Activated CD4-positive, CD25-positive, alpha-beta regulatory T cell (primary cell): ENCODE measurements at places on chromosomes 1 and 21.
A peak's percentile ranks its signal among the peaks of the same experiment; 100 is the strongest.

GRCh38 chr1:222919478-222919865 is 104.6 kb downstream of the DISP1 start:
- no peak for DNase-seq

- DNase-seq: no peak
These were observed 17.1 kb downstream of the ABCG1 start for GRCh38 chr21:42236014-42236413.

GRCh38 chr1:51837243-51837642 is 41.3 kb downstream of the NRDC start:
- DNase-seq: no peak

DNA sequence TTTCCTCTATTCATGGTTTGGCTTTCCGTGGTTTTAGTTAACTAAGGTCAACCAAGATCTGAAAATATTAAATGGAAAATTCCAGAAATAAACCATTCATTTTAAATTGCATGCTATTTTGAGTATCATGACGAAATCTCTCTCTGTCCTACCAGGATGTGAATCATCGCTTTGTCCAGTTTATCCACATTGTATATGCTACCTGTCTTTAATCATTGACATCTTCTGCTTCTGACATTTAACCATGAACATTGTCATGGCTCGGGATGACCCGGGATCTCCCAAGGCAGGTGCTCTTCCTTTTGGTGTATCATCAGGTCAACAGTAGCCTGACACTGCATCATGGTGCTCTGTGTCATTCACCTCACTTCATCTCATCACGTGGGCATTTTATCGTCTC is 125.5 kb upstream of the HNRNPU start:
- DNase-seq: no peak

- DNase-seq: no peak
These were observed 249.1 kb upstream of the PTBP2 start for GRCh38 chr1:96472471-96472870.

GRCh38 chr1:55059302-55060132 is 20.2 kb downstream of the PCSK9 start:
- no peak for DNase-seq

- no peak for DNase-seq
These were observed 89.8 kb downstream of the OLFML2B start for GRCh38 chr1:161933592-161934588.

GRCh38 chr1:64320470-64320869 is 117.0 kb downstream of the UBE2U start:
- DNase-seq: no peak

GRCh38 chr1:48450505-48450904 is 21.5 kb downstream of the SPATA6 start:
- DNase-seq: no peak

- DNase-seq: no peak
These were observed 75.9 kb downstream of the HLX start for GRCh38 chr1:220955116-220955515.

DNA sequence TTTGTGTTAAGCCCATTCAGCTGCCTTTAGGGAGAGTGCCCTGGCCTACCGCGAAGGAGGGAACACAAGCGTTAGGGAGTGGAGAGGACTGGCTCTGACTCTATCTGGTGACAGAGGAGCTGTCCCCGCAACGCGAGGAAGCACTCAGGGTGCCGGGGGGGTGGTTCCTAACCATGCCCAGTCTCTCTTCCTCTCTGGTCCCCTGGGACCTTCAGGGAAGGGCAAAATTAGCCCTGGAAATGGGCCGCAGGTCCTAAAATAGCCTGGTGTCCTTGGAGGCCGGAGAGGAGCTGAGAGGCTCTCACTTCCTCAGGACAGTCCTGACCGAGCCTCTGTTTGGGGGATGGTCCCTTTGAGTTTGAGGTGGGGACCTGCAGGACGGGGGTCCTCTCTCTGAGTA is 5.8 kb downstream of the SLC45A1 start:
- DNase-seq: no peak

GRCh38 chr1:103156966-103157365 is 48.6 kb upstream of the COL11A1 start:
- DNase-seq: no peak

DNA sequence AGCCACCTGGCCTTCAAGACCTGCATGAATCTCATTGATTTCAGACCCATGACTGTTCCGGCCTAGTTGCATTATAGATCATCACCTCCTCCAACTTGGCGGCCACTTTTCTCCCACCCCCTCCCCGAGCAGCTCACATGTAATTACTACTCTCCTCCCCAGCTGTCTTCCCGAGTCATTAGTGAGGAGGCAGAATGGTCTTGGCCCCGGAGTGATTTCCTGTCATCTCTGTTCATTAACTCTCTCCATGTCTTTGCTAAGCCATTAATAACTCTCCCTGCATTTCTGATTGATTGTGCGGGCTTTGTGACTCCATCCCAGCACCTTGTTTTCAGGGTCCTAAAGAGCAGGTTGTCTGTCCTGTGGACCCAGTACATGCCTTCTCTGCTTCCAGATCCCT is 75.6 kb upstream of the CNTN2 start:
- DNase-seq: no peak

DNA sequence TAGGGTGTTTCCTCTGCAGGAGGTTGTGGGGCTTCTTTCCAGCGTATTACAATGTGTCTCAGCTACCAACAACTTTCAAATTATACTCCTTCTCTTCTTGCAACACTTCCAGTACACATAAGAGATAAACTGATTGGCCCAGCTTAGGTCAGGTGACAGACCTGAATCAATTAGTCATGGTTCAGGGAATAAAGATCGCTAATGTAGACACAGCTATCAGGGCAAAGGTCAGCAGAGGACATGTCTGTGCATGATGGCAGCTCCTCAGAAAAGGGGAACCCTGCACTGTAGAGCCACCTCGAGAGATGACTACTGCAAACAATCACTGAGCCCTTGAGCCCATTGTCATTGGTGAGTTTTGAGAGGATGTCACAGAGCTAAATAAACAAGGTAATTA is 36.8 kb upstream of the PKN2 start:
- DNase-seq: no peak

DNA sequence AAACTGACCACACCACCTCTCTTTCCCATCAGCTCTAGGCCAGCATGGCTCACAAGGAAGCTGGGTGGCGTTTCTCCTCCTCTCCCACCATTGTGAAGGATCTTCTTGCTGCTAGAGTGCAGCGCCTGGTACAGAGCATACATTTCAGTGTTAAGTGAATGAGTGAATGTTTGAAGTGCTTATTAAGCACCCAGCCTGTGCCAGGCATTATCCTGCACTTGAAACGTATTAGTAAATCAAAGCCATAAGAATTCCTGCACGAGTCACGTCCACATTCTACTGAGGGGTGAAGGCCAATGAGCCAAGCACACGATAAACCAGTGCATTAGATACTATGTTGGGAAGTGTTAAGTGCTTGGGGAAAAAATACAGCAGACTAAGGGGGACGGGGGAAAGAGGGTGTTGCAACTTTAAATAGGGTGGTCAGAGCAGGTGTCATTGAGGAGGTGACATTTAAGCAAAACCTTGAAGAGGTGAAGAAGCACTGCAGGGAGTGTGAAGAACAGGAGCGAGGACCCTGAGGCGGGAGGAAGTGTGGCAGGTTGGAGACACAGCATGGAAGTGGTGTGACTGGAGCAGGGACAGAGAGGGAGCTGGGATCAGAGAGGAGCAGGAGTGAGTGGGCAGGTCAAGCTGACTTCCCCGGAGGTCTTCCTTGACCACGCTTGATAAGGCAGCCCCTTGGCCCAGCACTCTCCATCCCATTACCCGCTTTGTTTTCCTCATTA is 48.5 kb upstream of the LRRN2 start:
- DNase-seq: no peak

GRCh38 chr1:85344256-85344694 is 67.8 kb upstream of the BCL10 start:
- no peak for DNase-seq

- DNase-seq: peak; percentile 42
These were observed 300 bp downstream of the USP24 start for GRCh38 chr1:55214934-55215193.

DNA sequence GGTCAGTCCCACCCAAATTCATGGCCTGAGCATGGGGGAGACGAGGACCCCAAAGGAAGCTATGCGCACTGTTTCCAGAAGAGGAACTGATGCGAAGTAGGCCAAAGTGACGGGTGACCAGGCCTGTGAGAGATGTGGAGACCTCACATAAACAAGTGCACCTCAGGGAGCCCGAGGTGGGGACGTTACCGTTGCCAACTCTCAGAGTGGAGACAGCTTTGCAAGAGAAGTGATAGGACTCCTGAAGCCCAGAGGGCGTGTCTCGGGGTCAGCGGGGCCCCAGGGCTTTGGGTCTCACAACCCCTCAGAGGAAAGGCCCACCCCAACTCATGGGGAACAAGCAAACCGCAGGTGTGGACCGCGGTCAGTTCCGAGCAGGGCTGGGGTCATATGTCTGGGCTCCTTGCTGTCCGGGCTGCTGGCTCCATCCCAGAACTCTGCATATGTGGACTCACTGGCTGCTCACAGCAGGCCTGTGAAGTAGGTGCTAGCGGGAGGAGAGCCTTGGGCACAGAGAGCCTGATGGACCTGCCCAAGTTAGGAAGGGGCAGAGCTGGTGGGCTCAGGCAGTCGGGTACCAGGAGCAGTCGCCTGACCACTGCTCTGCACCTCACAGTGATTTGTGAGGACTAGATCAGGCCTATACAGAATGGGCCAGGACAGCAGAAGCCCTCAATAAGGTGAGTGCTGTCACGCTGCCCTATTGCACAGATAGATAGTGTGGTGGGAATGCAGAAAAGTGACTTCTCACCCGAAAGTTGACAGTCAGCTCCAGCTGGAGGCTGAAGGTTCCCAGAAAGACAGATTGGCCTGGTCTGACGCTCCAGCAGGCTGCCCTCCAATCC is 26.2 kb downstream of the STUM start:
- no peak for DNase-seq

GRCh38 chr1:243496187-243496646 is 240.4 kb downstream of the SDCCAG8 start:
- DNase-seq: no peak

DNA sequence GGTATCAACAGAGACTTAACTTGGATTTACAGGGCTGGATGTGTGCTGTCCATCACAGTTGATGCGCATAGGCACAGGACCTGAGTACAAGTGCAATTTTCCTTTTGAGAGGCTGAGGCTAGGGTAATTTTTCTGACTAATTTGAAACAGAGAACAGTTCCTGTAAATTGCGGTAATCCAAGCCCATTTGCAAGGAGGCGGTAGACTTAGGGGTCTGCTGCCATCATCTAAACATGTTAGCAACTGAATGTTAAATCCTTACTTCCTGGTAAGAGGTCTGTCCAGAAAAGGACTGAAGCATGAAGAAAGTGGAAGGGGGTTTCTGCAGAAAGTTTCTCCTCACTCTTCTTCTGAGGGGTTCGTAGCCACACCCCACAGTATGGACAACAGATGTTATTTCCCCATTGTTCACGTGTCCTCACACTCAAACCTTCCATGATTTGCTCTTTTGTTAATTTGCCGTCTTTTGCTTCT is 23.7 kb upstream of the C1orf198 start:
- no peak for DNase-seq

- no peak for DNase-seq
These were observed 376.9 kb downstream of the HHIPL2 start for GRCh38 chr1:222171005-222171404.

GRCh38 chr1:208599063-208599462 is 354.9 kb upstream of the PLXNA2 start:
- no peak for DNase-seq

- DNase-seq: no peak
These were observed 22.7 kb downstream of the NCF2 start for GRCh38 chr1:183567584-183567983.

GRCh38 chr1:8382608-8383505 is 64.9 kb downstream of the SLC45A1 start:
- DNase-seq: no peak

DNA sequence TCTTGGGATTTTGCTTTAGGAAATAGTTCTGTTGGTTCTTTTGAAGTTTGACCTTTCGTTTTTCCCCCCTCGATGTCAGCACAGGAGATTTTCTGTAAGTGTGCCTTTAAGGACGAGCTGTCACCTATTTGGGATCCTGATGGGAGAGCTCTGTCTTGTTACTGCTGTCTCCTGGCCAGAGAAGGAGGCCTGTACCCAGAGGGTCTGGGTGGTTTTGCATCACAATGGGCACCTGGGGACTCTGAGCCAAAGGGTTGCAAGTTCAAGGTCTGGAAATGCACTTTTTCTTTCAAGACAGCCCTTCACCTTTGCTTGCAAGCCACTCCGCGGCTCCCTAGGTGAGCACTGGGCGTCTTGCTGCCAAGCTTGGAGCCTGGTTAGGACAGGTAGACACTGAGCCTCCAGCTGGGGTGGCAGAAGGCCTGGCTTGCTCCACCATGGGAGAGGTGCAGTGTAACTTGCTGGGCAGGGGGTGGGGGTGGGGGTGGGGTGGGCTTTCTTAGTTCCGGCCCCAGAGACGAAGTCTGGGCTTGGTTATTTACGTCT is 2.9 kb downstream of the AJAP1 start:
- DNase-seq: no peak

DNA sequence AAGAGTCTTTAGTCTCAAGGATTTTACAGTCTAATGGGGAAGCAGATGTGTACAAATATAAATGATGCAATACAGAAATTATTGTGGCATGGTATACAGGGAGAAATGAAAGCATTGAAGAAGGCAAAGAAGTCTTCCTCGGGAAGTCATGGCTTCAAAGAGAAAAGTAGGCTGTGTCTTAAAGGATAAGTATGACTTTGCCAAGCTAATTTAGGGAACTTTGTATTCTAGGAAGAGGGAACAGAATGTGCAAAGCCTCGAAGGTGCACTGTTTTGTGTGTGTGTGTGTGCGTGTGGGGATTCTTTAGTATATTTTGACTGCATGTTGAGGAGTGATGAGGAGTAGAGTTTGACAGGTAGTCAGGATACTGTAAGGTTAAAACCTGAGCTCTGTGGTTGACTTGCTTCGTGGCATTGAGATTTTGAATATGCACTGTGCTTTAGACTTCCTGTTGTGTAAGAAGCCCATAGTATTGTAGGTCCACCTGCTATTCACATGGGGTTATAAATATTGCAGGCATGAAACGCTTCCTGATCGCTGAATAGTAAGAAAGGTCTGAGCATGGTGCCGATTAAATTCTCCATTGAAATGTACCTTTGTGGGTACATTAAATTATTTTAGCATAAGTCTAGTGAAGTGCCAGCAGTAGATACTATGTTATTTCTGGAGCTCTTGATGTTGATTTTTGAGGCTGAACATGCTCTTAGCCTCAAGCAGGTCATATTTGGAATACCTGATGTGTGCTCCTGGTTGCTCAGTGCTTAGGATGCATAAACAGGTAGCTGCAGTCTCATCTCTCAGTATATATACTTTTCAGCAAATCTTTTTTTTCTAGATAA is 8.0 kb downstream of the SMAP2 start:
- DNase-seq: no peak

GRCh38 chr1:234718496-234719453 is 108.8 kb upstream of the IRF2BP2 start:
- no peak for DNase-seq

- no peak for DNase-seq
These were observed 21.4 kb downstream of the NEK2 start for GRCh38 chr1:211653959-211654496.
